Psoas muscle (tissue), 8 donors: ENCODE measurements at places on chromosomes 6 and 20. TPM values are rescaled to one million over a fixed set of nuclear protein-coding genes. Genes with fewer than 3 reads are reported as not detected.

The ULBP2 gene
- polyA plus RNA-seq, result 0.59 TPM

The TENT5A gene
- polyA plus RNA-seq, result 0.99 TPM

The IYD gene
- polyA plus RNA-seq, result not detected

The BRD2 gene
- 93.0 TPM for polyA plus RNA-seq

The FOXC1 gene
- 0.90 TPM for polyA plus RNA-seq
